ENCODE measurements at places on chromosomes 2 and 18.

DNA sequence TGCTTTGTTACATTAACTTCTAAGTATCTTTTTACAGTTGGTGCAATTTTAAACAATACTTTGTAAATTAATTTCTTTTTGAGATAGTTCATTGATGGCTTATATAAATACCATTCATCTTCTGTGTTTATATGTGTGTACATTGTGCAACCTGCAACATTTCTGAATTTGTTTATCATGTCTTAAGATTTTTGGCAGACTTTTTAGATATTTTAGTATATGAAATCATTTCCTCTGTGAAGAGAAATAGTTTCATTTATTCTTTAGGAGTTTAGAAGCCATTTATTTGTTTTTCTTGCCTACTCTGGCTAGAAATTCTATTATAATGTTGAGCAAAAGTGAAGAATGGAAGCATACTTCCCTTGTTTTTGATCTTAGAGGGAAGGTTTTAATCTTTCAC lies 337.8 kb upstream of the DSEL start:
- DNase-seq: no peak

DNA sequence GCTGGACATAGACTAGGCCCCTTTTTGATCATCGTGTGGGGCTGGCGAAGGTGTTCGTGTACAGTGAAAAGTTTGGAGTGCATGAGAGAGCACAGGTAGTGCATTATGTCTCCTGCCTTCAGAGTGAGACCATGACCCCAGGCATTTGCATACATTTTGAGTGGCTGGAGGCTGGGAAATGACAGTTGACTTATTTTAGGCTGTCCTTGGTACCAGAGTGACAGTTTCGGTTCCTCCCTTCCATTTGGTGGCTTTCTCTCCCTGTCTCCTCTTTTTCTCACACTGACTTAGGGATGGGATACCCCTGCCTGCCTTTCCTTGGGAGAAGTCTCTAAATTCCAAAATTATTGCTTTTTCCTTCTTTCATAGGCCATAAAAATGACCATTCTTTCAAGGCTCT lies 20.1 kb downstream of the SERPINB12 start:
- no peak for DNase-seq

GRCh38 chr18:62464266-62464665 lies 58.6 kb upstream of the ZCCHC2 start:
- DNase-seq: no peak

DNA sequence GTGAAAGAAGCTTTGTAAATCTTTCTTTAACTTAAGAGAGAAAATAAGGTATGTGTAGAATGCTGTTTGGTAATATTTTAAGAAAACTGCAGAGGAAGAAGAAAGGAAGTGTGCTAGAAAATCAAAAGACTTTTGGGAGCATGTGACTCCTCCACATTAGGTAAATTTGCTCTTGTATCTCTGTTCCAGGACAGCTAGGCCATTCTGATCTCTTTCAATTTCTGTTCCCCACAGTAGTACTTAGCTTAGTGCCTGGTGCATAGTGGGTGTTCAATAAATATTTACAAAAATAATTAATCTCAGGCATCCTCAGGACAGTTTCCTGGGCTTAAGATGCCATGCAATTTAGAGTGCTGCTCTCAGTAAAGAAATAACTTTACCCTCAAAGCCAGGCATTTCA lies 105.0 kb downstream of the GPD2 start:
- DNase-seq: no peak

GRCh38 chr18:80227472-80227871 lies 19.8 kb downstream of the PARD6G start:
- no peak for DNase-seq

- DNase-seq: no peak
Observed at GRCh38 chr2:124814968-124815745, 790.1 kb downstream of the CNTNAP5 start.

GRCh38 chr2:175414191-175414881 lies 232.8 kb upstream of the ATP5MC3 start:
- DNase-seq: no peak

GRCh38 chr2:84481702-84482101 lies 22.6 kb upstream of the SUCLG1 start:
- DNase-seq: peak; percentile 21

- DNase-seq: no peak
Observed at GRCh38 chr18:39842366-39842914, 2112.6 kb upstream of the PIK3C3 start.

GRCh38 chr2:224258059-224258458 lies 143.8 kb downstream of the FAM124B start:
- DNase-seq: no peak

DNA sequence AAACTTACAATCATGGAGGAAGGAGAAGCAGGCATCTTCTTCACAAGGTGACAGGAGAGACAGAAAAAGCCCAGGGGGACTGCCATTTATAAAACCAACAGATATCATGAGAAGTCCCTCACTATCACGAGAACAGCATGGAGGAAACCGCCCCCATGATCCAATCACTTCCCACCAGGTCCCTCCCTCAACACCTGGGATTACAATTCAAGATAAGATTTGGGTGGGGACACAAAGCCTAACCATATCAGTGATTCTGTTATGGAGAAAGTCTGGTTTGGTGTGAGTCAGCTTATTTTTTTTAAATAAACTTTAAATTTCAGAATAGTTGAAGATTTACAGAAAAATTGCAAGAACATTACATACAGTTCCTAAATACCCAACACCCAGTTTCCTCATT lies 84.7 kb upstream of the SP3 start:
- DNase-seq: no peak

DNA sequence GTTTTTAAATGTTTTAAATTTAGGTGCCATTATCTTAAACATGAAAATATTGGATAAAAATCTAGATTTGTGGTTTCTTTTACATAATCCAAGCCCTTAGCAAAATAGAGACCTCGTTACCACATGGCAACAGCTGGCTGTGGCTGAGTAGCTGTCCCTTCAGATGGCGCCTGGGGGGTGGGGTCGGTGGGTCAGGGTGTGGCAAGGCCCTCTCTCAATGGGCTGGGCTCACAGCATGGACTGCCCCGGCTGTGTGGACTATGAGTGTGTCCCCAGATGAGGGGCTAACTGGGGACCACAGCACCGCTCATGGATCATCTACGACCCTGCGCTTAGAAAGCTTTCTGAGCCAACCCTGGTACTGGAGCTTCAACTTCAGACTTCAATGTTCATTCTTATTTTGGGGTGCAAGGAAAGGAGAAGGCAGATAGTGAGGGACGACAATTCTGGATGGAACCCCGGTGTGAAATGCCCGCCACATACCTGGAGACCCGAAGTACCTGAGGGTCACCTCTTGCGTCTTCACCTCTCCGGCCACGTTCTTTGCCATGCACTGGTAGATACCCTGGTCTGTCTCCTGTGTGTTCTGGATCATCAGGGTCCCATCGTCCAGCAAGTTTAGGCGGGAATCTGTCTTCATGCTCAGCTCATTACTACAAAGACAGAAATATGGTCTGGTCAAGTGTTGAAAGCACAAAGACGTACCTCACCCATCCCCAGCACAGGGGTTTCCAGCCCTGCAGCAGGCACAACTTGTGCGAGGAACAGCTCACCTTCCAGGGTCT lies 71.0 kb downstream of the PXDN start:
- no peak for DNase-seq

- DNase-seq: no peak
Observed at GRCh38 chr2:156242874-156243273, 89.6 kb downstream of the NR4A2 start.

- DNase-seq: no peak
Observed at GRCh38 chr2:95383635-95384027, 18.9 kb upstream of the FAHD2A start.

DNA sequence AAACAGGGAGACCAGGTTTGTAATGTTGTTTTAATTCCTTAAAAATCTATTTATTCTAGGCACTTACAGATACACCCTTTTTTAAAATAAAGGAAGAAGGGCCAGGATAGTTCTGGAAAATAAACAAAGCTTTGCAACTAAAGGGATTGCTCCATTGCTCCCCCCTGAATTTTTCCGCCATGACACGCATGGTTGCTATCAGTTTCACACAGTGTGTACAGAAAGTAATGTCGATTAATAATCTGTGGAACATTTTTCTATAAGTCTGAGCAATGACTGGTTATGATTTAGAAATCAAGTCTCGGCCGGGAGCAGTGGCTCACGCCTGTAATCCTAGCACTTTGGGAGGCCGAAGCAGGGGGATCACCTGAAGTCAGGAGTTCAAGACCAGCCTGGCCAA lies 90.8 kb downstream of the GAREM1 start:
- DNase-seq: no peak

Measured in amniotic stem cell (primary cell).